BE2C (cell line): ENCODE measurements at places on chromosomes 13 and 19.

DNA sequence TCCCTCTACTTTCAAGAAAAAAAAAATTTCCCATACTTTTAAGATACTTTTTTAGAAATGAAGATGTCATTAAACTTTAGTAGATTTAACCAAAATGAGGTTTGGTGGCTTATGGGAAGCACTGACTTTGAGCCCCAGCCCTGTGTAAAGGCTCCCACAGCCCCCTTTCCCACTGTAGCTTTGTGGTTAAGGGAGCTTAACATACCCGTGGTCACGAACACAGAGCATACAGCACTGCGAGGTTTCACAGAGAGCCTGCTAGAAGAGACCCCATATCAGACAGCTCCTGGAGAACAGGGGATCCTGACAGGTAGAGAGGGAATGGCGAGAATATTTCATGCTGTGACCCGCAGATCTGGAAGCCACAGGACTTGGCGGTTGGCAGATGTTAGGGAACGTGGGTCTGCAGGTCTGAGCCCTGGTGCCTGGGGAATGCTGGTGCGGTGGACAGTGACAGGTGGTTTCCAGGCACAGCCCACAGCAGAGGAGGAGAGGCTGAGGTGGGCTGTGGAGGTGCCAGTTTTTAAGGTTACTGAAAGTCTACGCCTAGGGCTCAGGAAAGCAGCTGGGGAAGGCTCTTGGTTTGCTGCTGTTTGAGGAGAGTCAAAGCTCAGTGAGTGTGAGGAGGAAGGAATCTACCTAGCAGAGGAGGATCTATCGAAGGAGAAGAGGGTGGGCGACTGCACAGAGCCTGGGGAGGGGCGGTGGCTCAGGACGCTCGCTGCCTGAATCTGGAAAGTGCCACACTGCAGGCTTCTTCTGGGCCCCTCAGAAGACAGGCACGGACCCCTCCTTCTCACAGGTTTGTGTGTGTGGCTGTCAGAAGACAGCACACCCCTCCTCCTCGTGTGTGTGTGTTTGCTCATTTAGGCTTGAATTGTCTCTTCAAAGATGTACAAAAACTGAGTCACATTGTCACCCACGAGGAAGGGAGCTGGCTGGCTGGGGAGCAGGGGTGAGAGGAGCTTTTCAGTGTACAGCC is 49.9 kb downstream of the SLC7A9 start:
- no peak for DNase-seq

- DNase-seq: no peak
Measured at GRCh38 chr19:30074096-30074495, 132.1 kb downstream of the URI1 start.

DNA sequence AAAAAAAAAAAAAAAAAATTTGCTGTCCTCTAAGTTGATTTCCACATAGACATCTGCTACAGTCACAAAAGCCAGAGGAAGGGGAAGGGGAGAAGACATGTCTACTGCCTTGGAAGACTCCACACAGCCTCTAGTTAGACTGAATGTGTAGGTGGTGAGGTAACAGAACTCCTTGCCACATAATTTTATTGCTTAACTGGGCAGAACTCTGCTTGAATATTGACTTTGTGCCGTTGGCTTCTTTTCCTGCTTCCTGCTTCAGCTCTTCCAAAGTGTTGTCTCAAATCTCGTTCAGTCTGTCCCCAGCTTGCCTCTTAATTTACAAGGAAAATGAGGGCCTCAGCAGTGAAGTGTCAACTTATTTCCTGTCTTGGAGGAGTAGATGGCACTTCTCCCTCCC is 37.1 kb downstream of the ESD start:
- no peak for DNase-seq

GRCh38 chr13:113161433-113161832 is 3.0 kb downstream of the PROZ start:
- no peak for DNase-seq

DNA sequence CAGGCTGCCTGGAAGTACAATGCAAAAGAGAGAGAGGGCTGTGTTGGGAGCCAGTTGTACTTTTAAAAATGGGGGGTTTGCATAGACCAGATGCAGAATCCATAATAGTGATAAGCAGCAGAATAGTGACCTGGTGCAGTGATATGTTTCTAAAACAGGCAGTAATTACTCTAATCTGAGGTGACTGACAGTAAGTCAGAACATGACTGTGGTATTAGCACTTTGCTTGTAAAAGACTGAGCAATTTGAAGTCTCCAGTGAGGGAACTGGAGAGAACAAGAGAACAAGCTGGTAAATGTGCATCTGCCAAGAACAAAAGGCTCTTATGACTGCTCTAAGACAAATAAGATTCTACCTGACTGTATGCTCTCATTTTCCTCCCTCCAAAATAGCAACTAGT is 383.4 kb downstream of the ITGBL1 start:
- no peak for DNase-seq

DNA sequence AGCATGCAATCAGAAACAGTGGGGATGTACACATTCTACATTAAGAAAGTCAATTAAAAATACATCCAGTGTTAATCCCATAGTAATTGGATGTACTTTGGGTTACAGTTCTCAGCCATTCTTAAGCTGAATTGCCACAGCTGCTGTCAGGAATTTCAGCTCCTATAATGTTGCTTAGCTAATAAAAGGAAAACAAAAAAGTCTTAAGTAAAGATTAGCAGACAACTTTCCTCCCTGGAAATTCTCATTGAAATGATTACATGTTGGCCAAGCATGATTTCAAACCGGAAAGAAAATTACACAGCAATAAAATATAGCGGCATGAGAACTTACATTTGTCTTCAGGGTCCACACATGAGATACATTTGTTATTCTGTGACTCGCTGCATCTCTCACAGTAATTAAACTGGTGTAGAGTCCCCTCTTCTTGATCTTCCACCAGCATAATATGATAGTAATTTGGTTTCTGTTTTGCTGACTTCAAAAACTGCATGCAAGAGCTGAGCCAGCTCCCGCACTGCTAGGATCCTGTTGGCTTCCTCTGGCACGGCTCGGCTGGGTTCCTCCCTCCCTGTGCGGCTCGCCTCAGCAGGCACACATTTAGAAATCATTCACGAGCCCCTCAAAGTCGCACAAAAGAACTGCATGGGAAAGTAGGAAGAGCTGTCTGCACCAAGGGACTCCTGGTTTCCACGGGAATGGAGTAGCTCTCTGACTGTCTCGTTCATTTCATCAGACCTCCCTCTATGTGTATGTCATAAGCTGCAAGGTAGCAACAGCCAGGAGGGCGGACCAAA is at the start of gene HTR2A:
Gene HTR2A, minus strand, starts transcription at position 713 of the 797 bp plus-strand sequence. CDS start 1,147 bp downstream, outside the sequence.
- no peak for DNase-seq

- no peak for DNase-seq
Measured at GRCh38 chr13:92681239-92681638, 545.4 kb upstream of the GPC6 start.

DNA sequence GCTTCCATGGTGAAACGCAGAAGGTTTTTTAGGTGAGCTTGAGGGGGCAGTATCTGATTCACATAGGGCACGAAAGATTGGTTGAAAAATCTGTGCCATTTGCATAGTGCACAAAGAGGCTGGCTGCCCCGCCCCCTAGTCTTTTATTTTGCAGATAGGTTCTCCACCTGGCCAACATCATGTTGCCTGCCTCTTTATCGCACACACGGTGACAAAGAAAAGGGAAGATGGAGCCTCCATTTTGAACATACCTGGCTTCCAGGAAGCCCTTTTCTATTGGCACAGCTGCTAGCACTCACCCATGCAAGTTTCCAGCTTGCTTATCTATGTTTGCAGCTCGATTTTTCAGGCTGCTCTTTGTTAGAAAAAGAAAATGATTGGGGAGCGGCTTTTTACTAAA is 316.2 kb upstream of the KLHL1 start:
- DNase-seq: peak; percentile 6

DNA sequence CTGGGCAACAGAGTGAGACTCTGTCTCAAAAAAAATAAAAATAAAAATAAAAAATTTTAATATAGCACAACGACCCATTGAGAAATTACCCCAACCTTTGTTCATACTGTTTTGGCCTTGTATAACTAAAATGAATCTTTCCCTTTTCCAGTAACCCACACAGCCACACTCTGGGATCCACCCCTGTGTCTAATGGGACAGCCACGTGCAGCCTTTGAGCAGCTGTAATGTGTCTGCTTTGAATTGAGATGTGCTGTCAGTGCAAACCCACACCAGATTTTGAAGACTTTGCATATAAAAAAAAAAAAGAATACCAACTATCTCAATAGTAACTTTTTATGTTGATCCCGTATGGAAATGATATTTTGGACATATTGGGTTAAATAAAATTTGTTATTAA is 112.7 kb upstream of the UBL3 start:
- no peak for DNase-seq

DNA sequence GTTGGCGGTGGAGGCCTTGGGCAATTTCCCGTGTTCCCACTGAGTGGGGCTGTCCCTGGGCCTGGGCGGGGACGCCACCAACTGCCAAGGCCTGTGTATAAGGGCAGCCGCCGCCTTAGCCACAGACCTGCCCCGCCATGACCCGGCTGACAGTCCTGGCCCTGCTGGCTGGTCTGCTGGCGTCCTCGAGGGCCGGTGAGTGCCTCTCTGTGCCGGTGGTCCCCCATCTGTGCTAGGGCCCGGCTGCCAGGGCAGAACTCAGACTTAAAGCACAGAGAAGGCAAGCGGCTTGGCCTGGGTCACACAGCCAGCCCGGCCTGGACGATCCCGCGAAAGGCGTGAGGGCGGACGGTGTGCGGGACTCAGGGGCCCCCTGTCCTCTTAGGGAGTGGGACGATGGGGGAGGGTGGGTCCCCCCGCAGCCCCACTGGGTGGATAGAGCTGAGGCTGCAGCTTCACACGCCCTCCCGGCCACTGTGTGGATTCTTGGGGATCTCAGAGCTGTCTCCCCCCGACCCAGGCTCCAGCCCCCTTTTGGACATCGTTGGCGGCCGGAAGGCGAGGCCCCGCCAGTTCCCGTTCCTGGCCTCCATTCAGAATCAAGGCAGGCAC is at the start of gene AZU1:
Gene AZU1, plus strand, starts transcription at position 128 of the 612 bp plus-strand sequence. Its CDS starts 10 bp downstream, at position 138.
- DNase-seq: no peak

GRCh38 chr13:33550276-33550675 is 264.7 kb upstream of the STARD13 start:
- no peak for DNase-seq

GRCh38 chr19:9847087-9847671 is 12.1 kb downstream of the PIN1 start:
- peak; percentile 62 for DNase-seq

GRCh38 chr13:112846411-112847115 is 122.5 kb upstream of the MCF2L start:
- no peak for DNase-seq

DNA sequence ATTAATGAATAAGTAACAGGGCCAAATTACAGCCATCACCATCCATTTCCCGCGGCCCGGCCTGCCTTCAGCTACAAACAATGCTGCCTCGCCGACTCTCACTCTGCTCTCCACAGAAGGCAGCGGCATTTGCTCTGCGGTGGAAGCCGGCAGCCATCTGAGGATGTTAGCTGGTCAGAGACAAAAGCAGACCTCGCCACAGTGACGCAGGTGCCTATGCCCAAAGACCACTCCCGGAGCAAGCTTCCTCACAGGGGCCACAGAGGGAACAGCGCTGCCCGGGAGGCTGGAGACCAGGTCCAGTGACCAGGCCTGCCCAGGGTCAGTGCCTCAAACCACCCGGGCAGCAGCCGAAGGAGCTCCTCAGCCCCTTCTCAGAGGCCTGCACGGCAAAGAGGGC is 16.4 kb downstream of the PEPD start:
- DNase-seq: peak; percentile 33

- no peak for DNase-seq
Measured at GRCh38 chr19:29540114-29540513, 14.3 kb downstream of the VSTM2B start.

- peak; percentile 29 for DNase-seq
Measured at GRCh38 chr19:6501740-6502648, at the start of gene TUBB4A. TSS of gene TUBB4A (minus strand) at chr19:6502309. CDS start at chr19:6502212, 97 bp downstream.

DNA sequence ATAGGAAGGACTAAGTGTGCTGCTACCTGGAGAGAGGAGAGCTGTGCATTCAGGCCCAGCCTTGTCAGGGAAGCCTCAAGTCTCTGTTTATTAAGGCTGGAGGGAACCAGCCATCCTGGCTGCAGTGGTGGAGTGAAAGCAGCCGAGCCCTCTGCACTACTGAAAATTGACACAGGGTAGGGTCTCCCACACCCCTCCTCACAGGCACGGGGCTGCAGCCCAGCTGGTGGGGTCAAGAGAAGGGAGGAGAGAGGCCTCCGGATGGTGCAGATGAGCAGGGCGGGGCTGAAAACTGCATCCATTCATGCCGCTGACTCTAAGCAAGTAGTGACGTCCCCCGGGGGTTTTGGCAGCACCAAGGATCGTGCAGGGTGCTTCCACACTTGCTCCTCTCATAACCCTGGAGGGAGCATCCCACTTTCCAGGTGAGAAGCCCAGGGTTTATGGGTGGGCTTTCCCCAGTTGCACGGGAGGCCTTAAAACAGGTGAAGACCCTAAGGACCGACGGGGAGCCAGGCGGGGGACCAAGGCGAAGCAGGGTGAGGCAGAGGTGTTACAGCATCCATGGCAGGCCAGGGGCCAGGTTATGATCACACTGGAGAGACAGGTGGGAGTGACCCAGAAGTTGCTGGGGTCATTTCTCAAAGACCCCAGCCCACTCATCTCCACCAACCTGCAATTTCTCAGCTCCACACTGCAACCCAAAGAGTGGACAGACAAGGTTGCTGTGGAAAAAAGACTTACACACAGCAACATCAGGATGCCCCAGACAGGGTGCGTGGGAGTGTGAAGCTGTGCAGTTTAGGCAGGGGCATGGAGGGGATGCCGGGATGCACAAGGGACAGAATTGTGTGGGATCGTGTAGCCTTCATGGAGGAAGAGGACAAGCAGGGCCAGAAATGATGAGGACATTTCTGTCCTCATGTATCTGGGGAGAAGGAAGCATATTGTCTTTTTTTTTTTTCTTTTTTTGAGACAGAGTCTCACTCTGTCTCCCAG is 36.8 kb downstream of the VSTM2B start:
- no peak for DNase-seq

- DNase-seq: no peak
Measured at GRCh38 chr13:90613076-90613795, 734.3 kb upstream of the MIR17HG start.

DNA sequence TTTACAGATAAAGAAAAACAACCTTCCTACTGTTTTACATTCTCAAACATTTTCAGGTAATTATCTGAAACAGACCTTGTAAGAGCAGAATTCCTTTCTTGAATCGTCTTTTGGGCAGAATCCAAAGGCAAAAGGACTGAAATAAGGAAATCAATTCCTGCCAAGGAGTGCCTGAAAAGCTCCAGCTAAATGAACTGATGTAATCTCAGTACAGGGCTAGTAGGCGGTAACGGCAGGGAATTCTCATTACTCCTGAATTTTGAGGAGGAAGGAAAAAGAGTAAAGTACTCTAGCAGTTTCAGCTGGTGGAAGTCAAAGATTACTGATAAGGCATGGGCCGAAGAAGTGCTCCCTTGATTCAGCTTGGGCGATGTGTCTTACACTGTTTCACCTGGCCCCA is 168.4 kb downstream of the PCDH9 start:
- no peak for DNase-seq

GRCh38 chr19:55345101-55345817 is 5.6 kb downstream of the KMT5C start:
- no peak for DNase-seq

DNA sequence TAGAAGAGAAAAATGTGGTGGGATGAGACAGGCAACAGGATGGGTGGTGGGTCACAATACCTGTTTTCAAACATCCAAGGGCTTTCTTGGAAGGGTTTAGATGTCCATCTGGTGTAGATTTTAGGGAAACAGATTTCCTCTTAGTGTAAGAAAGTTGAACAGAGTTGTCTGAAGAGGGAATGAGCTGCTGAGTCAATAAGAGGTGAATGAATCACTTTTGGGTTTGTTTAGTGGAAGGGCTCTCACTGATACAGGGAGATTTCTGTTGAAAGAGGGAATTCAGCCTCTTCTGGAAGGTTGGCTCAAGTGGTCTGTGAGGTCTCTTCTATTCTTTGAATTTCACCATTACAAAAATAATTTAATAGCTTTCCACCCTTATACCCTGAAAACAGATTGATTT is 54.6 kb downstream of the LACC1 start:
- DNase-seq: no peak
